ENCODE measurements at places on chromosomes 6 and 20.

DNA sequence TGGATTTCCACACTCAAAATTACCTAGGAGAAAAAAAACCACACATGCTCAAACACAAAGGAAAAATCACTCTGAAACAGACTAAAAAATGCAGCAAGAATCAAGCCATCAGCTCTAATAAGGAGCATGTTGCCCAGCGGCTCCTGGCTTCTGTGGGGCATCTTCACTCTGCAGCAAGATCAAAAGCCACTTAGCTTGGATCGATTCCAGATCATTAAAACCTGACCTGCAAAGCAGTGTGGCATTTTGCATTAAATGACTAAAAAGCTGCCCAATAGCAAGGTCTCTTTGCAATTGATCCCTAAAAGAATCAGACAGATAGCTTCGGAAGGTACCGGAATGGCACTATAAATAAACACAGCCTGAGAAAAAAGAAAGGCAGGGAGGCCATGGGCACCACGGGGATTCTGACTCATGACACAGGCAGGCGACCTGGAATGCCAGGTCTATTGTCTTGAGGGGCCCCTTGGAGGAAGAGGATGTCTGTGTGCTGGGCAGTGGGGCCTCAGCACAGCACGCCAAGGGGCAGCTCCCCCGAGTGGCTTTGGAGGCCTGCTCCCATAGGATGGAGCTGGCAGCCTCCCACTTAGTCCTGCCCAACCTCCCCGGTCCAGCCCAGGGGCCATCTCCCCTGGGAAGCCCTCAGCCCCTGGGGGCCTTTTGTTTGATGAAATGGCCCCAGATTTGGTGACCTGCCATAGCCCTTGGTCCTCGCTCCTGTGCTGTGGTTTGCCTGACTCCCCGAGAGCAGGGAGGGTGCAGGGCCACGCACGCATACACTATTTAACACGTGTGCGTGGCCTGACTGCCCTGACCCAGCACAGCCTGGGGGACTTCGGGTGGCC, 7.6 kb downstream of the LEMD2 start:
- DNase-seq, result no peak

GRCh38 chr6:53828215-53828614, 33.4 kb downstream of the LRRC1 start:
- no peak for DNase-seq

DNA sequence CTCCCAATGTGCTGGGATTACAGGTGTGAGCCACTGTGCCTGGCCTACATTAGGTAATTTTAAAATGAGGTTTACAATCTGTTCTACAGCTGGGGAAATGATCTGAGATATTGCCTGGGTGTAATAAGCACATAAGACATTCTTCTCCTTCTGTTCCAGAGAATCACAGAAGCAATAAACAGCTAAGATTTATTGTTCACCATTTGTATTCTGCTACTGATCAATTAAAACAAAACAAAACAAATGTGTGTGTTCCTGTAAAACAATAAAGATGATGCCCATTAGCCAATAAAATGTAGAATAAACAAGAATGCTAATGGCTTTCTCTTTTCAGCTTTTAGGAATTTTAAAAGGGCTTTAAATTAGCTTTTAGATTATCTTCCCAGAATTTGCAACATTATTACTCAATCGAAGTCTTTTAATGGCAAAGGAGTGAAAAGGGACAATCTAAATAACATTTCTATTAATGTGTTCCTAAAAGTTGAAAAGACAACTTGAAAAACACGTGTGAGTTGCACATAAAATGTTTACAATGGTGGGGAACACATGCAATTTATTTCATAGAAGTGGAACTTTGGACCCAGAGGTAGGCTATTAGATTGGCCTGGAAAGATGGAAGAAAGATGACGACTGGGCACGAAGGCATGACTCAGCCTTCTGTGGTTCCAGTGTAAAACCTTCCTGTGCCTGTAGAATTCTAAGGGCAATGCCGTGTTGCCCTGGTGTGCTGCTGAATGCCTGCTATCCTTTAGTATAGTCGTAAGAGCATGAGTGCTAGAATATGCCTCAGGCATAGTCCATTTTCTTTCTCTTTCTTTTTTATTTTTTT, 29.0 kb upstream of the DEK start:
- DNase-seq, result no peak

DNA sequence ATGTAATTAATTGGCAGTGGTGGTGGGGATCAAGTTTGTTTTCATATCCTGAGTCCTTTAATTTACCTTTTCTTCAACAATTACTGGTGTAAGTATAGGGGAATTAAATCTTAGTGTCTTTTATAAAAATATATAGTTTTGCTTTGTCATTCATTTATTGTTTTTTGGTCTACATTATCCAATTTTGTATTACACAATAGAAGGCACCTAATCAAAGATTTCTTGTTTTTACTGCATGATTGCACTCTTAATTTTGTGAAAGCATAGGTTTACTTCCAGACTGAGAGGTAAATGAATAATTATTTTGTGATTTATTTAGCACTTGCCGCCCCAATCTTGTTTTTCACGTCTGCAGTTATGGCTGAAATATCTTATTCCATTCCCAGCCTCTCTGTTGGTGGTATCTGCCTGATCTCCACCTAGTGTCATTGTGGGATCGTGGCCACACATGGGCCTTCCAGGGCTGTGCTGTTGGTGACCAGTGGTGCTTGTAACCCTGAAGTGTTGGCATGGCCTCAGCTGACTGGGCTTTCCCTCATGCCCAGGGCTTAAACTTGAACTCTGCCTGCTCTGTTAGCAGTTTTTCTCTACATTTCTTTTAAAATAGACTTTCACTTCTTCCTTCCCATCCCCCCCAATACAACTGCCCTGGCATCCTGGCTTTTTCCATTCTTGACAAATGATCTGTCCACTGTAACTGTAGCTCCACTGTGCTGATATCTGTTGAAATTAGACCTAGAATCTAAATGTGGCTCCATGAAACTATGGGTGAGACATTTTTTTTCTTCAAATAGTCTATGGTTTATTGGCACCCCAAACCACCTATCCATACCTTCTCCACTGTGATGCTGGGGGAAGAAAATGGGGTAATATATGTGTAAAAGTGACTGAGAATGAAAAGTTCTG, 24.8 kb downstream of the E2F3 start:
- no peak for DNase-seq

DNA sequence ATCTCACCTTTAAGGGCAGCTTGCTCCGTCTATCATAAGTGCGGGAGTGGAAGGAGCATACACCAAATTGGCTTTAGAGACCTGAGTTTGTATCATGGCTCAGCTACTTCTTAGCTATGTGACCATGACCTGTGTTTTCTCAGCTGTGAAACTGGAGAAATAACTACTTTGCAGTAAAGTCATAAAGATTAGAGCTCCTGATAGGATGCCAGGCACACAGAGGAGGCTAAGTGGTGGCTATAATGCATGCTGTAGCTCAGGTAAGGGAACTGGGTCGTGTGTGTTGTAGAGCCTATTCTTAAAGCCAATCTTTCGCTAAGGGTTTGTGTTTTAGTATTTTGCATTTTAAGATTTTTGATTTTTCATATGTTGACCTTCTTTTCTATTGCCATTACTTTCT, 451.5 kb upstream of the MAN1A1 start:
- no peak for DNase-seq

DNA sequence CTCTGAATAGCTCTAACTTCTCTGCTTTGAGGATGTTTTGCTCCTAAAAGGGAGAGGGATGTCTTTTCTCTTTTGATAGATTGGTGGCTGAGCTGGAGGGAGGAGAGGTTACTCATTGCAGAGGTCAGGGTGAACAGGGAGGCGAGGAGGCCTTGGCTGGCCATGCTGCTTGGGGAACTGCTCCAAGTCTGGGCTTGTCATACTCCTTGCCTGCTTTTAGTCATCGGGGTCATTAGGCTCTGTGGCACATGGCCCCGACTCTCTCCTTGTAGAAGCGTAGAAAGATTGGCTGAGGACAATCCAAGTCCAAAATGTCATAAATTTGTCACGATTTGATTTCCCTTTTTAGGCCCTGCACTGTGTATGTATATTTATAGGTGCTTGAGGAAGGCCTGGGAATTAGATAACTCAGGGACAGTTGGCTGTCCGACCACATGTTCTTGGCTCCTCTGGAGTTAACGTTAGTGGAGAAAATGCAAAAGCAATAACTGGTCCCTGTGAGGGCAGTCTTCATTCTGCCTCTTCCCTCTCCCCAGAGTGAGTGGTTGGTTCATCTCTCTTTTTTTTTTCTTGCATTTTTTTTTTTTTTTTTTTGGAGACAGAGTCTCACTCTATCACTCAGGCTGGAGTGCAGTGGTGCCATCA, 160.1 kb downstream of the SCP2D1 start:
- no peak for DNase-seq

- DNase-seq, result peak; percentile 90
These were observed 61.5 kb upstream of the FNDC1 start for GRCh38 chr6:159107451-159108260.

DNA sequence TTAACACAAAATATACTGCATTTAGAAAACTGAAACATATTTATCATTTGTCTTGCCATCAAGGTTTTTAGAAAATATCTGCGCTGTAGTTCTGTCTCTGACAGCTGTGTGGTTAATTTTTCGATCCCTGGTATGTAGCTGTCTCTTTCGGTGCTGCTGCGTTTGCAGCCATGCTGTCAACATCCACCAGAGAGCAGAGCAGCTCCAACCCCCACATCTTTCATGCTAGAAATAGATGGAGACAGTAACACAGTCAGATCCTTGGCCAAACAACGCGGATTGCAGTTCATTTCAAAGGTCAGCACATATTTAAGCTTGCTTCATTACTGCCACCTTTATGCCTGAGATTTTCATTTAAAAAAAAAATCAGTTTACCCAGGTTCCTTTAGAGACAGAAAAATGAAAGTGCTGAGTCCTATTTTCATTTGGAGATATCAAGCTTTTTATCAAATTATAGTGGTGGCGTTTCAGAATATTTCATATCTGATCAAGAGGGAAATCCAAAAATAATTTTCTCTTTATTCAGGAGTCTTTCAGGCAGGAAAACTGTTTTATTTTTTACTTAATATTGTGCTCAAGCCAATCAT, 157.7 kb upstream of the MMS22L start:
- no peak for DNase-seq

Data from T-helper 2 cell (primary cell).